Activated CD4-positive, alpha-beta T cell treated with anti-CD3 and anti-CD28 coated beads, Interleukin-2, amount 10 ng/mL, durations not matched to agents 7 days and 5 days (primary cell): ENCODE measurements at places on chromosomes 13 and 19. TPM values are rescaled to one million over a fixed set of nuclear protein-coding genes. Genes with fewer than 3 reads are reported as not detected.

Gene PALM3
- total RNA-seq, result not detected

Gene BEST2
- total RNA-seq, result not detected

Gene ZNF540
- 1.8 TPM for total RNA-seq

Gene KLK14
- total RNA-seq, result 0.35 TPM

Gene ZNF99
- total RNA-seq, result not detected

GRCh38 chr13:48603375-48603774, 50.4 kb upstream of the CYSLTR2 start:
- no peak for DNase-seq
- no peak overlapping the region for H3K27ac ChIP-seq
- no peak overlapping the region for H3K4me3 ChIP-seq
- peaks cover 7% of the 10 kb centered on the region for H3K4me1 ChIP-seq

DNA sequence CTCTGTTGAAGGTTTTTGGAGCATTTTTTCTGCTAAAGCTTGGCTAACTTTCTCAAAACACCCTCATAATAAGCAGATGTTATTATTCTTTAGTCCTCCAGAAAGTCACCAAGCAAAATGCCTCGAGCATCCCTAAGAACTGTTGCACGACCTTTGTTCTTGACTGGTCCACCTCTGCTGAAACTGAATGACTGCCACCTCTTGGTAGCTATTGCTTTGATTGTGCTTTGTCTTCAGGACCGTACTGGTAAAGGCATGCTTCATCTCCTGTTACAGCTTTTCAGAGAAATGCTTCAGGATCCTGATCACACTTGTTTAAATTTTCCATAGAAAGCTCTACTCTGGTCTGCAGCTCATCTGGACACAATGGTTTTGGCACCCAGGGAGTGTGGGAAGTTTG, 254.8 kb downstream of the DCT start:
- no peaks in the 10 kb centered on the region for H3K4me1 ChIP-seq
- H3K4me3 ChIP-seq, result no peak overlapping the region
- no peak overlapping the region for H3K27ac ChIP-seq
- H3K27me3 ChIP-seq, result no peaks in the 10 kb centered on the region

DNA sequence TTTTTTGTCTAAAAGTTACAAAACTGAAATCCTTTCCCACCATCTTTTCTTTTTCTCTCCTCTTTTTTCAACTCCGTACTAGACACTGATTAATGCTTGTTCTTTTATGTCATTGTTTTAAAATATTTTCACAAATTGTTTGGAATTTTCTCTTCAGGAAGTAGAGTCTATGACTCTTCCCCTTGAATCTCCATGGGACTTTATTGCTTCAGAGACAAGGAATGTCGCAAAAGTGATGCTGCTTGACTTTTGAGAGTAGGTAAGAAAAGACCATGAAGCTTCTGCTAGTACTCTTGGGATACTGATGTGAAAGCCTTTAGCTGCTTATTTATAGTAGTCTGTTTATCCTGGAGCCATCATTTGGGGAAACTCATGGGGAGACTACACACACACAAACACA, 260.1 kb upstream of the SLC10A2 start:
- H3K4me1 ChIP-seq, result no peaks in the 10 kb centered on the region
- H3K36me3 ChIP-seq, result no peaks in the 10 kb centered on the region
- DNase-seq, result no peak
- H3K27ac ChIP-seq, result no peak overlapping the region
- no peak overlapping the region for H3K4me3 ChIP-seq

- no peak overlapping the region for H3K4me3 ChIP-seq
- no peak overlapping the region for H3K27ac ChIP-seq
- peaks cover 3% of the 10 kb centered on the region for H3K27me3 ChIP-seq
- H3K36me3 ChIP-seq, result peaks cover 2% of the 10 kb centered on the region
- no peak for DNase-seq
- no peaks in the 10 kb centered on the region for H3K4me1 ChIP-seq
Observed at GRCh38 chr13:99133848-99134247, 66.8 kb upstream of the UBAC2 start.

DNA sequence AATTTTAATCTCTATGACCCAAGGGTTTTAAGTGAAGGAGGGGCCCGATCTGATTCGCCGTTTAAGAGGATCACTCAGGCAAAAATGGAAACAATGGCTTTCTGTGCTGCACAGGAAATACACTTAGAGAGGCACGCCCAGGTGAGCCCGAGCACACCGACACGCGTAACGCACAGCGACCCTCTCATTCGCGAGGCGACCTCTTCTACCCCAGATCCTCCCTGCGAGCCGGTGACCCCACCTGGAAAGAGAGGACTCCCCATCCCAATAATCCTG, 216 bp downstream of the SH2D3A start:
- H3K36me3 ChIP-seq, result peaks cover 4% of the 10 kb centered on the region
- DNase-seq, result peak; percentile 72
- peak overlapping the region; percentile 93 for H3K27ac ChIP-seq
- H3K4me1 ChIP-seq, result peaks cover 55% of the 10 kb centered on the region
- peak overlapping the region; percentile 89 for H3K4me3 ChIP-seq

- no peaks in the 10 kb centered on the region for H3K27me3 ChIP-seq
- H3K27ac ChIP-seq, result no peak overlapping the region
- DNase-seq, result no peak
Observed at GRCh38 chr19:57078802-57079201, 41.0 kb upstream of the USP29 start.

- no peak overlapping the region for H3K27ac ChIP-seq
- peaks cover 13% of the 10 kb centered on the region for H3K27me3 ChIP-seq
- no peaks in the 10 kb centered on the region for H3K36me3 ChIP-seq
- DNase-seq, result peak; percentile 48
- H3K4me3 ChIP-seq, result no peak overlapping the region
Observed at GRCh38 chr13:29707876-29708543, 112.5 kb upstream of the SLC7A1 start.

GRCh38 chr19:42204664-42205063, 12.8 kb downstream of the DEDD2 start:
- no peaks in the 10 kb centered on the region for H3K27me3 ChIP-seq
- H3K36me3 ChIP-seq, result peaks cover 87% of the 10 kb centered on the region
- H3K4me3 ChIP-seq, result no peak overlapping the region
- H3K27ac ChIP-seq, result peak overlapping the region; percentile 70
- DNase-seq, result no peak
- H3K4me1 ChIP-seq, result peaks cover 80% of the 10 kb centered on the region

DNA sequence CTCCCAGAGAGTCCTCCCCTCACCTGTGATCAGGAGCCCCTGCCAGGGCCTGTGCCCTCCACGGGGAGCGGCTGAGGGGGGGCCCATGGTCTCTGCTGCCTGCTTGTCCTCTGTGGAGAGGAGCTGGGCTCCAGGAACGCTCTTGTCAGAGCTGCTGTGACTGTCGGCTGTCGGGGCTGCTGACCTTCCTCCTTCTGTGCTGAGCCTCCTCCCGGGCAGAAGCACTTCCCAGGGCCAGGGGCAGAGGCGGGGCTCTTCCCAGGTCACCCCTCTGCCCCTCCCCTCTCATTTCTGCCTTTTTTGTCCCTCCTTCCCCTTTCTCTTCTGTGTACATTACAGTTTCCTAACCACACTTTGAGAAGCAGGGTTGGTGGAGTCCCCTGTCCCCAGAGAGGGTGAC, at the start of gene CEACAM4:
TSS of gene CEACAM4 (minus strand) at position 198 of the 400 bp plus-strand sequence. CDS start at position 87, 111 bp downstream.
- H3K4me1 ChIP-seq, result no peaks in the 10 kb centered on the region
- H3K4me3 ChIP-seq, result no peak within 1 kb of the TSS
- no peaks in the 10 kb centered on the region for H3K36me3 ChIP-seq
- peaks cover 13% of the 10 kb centered on the region for H3K27me3 ChIP-seq
- H3K27ac ChIP-seq, result no peak within 1 kb of the TSS

- no peaks in the 10 kb centered on the region for H3K27me3 ChIP-seq
- no peak overlapping the region for H3K4me3 ChIP-seq
- no peaks in the 10 kb centered on the region for H3K36me3 ChIP-seq
- H3K4me1 ChIP-seq, result peaks cover 8% of the 10 kb centered on the region
- peak; percentile 17 for DNase-seq
Observed at GRCh38 chr13:26914624-26915023, 154.0 kb upstream of the GPR12 start.

DNA sequence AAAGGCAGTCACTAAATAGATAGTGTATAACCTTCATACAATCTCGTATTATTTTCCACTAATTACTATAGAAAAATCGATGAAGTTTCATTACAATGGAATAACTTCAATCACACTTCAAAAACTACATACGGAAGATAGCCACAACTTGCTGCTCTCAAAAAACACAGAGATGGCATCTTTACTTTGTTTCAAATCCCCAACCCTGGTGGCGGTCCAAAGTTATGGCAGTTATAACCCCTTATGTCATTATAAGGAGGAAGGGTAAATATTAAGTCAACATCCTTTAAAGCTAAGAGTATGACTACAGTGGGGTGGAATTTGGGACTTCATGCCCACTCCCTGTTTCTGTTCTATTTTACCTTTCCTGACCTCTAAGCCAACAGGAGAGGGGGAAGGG, 146.5 kb downstream of the LACC1 start:
- no peaks in the 10 kb centered on the region for H3K36me3 ChIP-seq
- no peak for DNase-seq
- no peak overlapping the region for H3K4me3 ChIP-seq

DNA sequence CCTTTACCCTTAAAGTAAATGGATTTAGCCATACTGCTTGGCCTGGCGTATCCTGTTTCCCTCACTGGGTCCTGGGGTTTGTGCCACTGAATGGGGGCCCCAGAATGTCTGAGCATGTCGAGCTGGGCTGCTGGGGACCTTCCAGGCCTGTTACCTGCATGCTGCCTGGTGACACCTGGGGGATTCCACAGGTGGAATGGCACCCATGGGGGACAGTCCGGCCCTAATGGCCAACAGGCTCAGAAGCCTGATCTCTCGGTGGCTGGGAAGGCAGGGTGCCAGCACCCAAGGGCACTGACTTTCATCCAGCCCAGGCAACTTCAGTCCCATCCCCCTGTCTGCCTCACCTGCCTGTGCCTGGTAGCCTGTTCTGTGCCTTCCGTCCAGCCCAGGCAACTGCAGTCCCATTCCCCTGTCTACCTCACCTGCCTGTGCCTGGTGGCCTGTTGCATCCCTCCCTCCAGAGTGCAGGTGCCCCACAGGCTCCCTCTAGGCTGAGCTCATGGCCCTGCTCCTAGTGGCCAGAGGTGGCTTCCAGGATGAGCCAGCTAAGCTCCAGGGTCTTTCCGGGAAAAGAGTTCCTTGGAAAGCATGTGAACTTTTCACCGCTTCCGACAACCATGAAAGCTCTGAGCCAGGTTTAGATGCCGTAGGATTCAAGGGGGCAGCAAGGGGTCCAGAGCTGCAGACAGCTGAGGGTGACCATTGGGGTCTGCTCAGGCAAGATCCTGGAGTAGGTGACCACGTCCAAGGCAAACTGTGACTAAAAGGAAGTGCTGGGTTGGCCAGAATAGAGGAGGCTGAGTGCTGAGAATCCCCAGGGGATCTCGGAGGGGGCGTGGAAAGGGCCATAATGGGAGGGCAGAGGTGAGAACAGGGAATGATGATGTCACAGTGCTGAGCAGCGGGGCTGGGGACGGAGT, 30.3 kb upstream of the ZNF492 start:
- no peaks in the 10 kb centered on the region for H3K27me3 ChIP-seq
- no peaks in the 10 kb centered on the region for H3K4me1 ChIP-seq

DNA sequence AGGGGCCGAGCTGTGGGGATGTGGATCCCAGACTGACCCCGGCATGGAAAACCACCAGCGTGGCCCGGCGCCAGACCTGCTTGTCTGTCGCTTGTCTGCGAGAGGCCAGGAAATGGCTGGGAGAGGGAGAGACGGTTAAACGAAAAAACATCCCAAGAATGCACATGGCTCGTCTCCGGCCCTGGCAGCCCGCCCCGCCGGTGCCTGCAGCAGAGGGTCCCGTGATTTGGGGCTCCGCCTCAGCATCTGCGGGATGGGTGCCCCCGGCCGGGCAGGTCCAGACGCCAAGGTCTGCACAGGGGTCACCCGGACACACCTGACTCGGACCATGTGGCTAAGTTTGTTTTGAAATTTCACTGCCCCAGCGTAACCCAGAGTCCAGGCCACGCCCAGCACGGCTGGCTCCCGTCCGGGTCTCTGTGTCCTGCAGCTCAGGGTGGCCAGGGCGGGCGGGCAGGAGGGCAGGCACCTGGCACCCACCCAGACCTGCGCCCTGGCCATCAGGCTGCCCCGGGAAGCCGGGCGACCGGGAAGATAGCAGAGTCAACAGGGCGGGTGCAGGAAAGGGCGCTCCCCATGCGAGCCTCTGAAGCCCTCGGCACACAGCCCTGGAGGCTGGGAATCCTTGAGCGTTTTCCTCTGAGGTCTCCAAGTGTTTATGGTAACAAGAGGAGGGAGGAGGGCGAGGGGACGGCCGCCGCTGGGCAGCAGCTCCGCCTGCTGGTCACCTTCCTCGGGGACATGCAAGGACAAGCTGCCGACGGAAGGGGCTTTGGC, 103.2 kb downstream of the GADD45B start:
- peak; percentile 70 for DNase-seq
- H3K4me1 ChIP-seq, result peaks cover 10% of the 10 kb centered on the region
- H3K27ac ChIP-seq, result no peak overlapping the region
- peaks cover 2% of the 10 kb centered on the region for H3K36me3 ChIP-seq
- no peak overlapping the region for H3K4me3 ChIP-seq
- H3K27me3 ChIP-seq, result peaks cover 10% of the 10 kb centered on the region

GRCh38 chr13:76845865-76846264, 40.3 kb downstream of the KCTD12 start:
- H3K27ac ChIP-seq, result no peak overlapping the region
- H3K36me3 ChIP-seq, result no peaks in the 10 kb centered on the region
- no peak overlapping the region for H3K4me3 ChIP-seq
- no peaks in the 10 kb centered on the region for H3K4me1 ChIP-seq
- peaks cover 5% of the 10 kb centered on the region for H3K27me3 ChIP-seq

DNA sequence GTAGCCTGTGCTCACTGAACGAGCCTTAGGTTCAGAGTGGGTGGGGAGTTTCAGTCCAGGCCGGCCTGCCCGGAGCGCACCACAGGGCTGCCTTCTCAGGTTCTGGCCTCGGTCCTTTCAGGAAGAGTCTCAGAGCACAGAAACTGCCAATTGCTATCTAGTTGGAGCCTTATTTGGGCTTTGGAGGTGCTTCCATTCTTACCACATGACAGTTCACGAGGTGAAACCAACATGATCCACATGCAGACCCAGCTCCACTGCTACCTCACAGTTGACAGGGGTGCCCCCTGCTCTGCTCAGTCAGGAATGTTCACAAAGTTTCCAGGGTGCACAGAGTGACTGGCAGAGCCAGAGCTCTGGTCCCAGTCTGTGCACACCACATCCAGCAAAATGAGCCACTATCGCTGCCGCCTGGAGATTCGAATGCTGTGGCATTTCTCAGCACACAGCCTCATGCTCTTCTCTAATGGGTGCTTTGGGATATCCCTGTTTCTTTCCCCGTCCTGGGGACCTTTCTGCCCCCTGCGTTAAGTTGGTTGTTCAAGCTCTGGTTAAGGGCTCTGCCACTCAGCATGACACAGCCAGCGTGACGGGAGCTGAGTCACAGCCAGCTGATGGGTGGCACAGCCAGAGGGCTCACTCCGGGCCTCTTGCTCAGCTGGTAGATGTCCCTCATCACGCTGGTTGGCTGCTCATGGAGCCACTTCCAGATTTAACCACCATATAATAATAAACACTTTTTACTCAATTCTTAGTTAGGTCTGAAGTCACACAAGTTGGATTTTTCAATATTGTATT, 7.5 kb upstream of the SACS start:
- DNase-seq, result no peak
- no peaks in the 10 kb centered on the region for H3K27me3 ChIP-seq
- H3K4me3 ChIP-seq, result no peak overlapping the region

DNA sequence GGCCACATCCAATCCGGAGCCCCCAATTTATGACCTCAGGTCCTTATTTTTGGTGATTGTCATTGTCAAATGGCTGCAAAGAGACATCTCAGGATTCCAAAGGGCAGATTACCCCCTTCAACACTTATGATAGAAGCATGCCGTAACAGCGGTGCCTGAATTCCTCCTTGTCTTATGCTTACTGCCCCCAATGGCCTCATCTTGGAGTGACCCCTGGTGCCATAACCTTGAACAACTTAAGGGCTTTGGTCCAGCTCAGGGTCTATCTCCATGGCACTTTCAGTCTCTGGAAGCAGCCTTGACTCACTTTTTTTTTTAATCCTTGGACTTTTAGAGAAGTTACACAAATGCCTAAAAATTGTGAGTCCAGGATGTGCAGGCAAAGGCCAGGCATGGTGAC, 171.6 kb upstream of the ZNF507 start:
- H3K4me3 ChIP-seq, result no peak overlapping the region
- H3K36me3 ChIP-seq, result no peaks in the 10 kb centered on the region
